ENCODE measurements at places on chromosomes 4 and X.

DNA sequence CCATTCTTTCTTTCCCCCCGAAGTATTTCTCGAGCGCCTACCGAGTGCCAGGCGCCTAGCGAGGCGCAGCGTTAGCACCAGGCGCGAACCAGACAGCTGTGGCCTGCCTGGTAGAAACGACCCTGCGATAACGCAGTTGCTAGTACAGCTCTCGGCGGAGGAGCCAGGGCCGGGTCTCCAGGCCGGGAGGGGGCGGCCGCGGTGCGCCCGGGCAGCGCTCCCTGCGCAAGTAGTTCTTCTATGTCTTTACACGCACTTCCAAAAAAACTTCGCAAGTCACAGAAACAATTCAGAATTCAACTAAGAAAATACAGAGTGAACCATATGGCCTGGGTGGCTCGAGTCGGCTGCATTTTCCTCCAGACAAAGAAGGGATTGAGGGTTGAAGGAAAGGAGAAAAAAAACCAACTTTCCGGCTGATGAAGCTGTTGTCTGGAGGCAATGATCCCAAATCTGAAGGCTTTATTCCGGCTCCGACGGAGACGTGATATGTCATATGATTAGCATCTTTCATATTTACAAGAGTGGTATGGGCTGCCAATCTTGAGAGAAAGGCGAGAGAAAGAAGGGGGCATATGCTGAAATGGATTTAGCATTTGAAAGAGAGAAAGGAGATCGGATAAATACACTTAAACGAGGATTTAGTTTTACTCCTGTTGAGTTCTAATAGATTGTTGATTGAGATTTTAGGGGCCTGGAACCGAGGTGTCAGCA lies 7.2 kb upstream of the NEUROG2 start:
- no peak for DNase-seq

DNA sequence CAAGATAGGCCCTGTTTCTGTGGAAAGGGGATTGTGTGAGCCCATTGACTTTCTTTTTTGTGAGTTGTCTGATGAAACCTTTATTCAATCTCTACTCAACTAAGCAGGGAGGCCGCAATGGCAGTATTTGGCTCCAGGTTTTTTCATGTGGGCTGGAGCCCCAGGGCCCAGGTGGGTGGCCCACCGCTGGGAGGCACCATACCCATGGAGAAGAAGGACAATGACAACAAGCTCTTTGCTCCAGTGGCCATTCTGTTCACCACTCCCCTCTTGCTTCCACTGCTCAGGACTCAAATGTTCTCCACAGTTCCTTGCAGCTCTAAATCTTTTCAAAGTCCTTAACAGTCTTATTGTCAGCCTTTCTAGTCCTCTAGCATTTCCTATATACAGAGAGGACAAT lies 54.1 kb downstream of the HOPX start:
- DNase-seq = no peak

GRCh38 chrX:134365904-134366303 lies 94.1 kb upstream of the HPRT1 start:
- no peak for DNase-seq

- DNase-seq = no peak
Observed at GRCh38 chrX:17414839-17415238, 39.8 kb downstream of the NHS start.

DNA sequence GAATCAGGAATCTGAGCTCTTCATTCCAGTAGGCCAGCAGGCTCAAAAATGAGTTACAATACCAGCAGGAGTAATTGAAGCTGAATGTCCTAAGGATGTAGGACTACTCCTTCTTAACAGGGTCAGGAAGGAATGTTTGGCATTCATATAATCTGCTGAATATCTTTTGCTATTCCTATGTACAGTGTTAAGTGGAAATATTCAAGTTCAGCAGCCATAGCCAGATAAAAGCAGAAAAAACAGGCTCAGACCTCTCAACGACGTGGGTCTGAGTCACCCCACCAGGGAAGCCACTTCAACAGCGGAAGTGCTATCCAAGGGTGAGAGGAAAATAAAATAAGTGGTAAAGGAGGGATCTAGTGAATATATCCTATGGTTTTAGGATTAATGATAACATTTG lies 577.0 kb downstream of the SPOCK3 start:
- DNase-seq = no peak

DNA sequence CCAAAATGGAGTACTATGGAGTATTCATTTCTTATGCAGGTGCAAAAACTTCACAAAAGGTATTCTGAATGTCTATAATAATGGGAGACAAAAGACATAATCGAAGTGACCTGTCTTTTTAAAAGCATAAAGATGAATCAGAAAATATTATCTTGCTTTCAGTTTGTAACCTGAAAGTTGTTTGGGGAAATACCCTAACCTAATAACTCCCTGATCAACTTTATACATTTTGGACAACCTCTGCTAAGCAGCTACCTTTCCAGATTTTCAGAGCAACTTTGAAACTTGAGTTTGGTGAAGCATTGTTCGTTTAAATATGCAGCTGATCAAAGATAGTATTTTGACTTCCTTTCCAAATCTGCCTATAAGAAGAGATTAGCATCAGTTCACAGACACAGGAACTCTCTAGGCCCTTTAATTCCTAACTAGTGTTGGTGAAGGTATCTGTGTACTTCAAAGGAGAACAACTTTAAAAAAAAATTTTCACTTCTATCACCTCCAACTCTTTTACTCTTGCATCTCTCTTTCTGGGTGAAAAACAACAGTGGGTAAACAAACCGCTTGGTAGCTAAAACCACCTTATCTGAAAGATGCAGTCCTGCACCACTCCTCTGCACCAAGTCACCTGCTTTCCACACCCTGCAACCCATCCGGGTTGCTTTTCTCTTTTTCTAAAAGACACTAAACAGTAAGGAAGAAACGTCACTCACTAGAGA lies 26.5 kb downstream of the CD40LG start:
- DNase-seq = no peak

- DNase-seq = no peak
Observed at GRCh38 chr4:78863254-78863869, 75.9 kb downstream of the PAQR3 start.
